ENCODE measurements at places on chromosomes 1 and 21. TPM values are rescaled to one million over a fixed set of nuclear protein-coding genes. Genes with fewer than 3 reads are reported as not detected.

- no peak for ATAC-seq
Observed at GRCh38 chr1:205049479-205049878, 6.5 kb downstream of the CNTN2 start.

TIE1 gene
- total RNA-seq: 7.8 TPM

FAM72D gene
- 0.98 TPM for total RNA-seq

FAM110D gene
- 0.43 TPM for total RNA-seq

All from motor neuron (in vitro differentiated cells).